ENCODE measurements at places on chromosomes 4 and X.
A peak's percentile ranks its signal among the peaks of the same experiment; 100 is the strongest.

DNA sequence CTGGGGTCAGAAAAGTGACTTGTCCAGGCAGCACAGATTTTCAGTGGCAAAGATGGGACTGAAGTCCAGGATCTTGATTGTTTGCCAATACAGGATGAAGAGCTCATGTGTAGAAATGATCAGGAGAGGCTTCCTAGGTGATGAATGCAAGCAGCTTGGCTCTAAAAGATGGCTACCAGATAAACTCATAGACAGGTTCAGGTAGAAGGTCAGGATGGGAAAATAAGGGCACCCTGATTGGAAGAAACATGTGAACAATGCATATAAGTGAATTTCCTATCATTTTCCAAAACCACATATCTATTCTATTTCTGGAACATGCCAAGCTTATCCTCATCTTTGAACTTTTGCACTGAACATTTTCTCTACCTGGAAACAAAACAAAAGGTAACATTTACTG is 87.7 kb downstream of the FAM13A start:
- DNase-seq, result no peak

DNA sequence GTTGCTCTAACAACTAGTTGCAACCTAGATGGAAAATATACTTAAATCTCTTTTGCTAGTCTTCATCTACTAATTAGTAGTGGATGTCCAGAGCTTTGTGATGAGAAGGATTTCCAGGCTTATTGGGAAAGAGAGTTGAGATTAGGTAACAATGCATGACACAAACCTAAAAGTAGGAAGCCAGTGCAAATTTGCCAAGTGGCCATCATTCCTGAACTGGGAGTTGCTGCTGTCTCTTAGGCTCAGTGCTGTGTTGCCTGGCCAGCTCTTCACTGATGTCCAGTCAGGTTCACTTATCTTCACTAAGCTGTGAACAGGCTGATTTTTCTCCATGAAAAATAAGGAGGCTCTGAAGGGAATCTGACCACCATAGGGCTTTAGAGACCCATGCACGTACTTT is 105.6 kb upstream of the AMOT start:
- no peak for DNase-seq

GRCh38 chrX:9816084-9816700 is 30.0 kb downstream of the SHROOM2 start:
- DNase-seq, result no peak

DNA sequence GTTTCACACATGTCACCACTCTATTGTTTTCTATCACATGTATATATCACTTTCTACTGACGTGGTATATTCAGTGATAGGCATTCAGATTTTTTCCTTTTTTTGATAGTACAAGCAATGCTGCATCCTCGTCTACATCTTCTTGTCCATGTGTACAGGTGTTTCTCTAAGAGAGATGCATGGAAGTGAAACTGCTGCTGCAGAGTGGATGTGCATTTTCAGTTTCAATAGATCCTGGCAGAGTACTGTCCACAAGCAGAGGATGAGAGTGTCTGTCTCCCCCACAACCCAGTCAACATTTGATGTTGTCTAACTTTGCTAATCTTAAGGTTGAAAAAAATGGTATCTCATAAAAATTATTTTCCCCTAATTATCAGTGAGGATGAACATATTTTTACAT is 194.0 kb upstream of the CASK start:
- DNase-seq, result no peak

- DNase-seq, result no peak
Measured at GRCh38 chr4:78611215-78611558, 59.6 kb downstream of the ANXA3 start.

GRCh38 chr4:15794426-15794825 is 16.3 kb downstream of the CD38 start:
- DNase-seq, result no peak

DNA sequence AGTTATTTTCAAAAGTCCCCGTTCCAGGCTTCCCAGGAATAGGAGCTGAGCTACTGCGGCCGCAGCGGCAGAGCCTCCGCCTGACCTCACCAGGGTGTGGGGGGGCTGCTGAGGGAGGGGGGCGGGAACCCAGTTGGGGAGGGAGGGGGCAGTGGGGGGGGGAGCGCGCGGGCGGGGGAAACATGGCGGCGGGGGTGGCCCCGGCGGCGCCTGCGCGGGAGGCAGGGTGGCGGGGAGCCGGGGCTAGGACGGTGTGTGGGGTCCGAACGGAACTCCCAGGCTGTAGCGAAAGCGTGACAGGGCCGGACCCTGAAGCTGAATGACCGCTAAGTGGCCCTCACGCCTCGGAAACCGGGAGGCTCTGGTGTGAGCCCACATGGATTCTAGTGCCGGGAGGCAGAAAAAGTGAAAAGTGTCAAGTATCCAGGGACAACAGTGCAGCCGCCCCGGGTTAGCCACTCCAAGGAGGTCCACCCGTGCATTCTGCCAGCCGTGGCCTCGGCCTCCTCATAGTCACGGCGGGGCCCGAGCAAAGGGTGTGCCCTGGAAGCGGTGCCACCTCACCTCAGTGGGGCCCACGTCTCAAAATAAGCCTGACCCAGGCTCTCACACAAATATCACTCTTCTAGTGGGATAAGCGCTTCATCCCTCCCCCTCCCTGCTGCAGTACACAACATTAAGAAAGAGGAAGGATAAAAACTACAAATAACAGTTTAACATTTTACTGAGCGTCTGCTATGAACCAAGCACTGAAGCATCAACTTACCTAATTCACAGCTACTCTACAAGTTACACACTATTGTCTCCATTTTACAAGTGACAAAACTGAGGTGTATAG is at the start of gene KLHL13:
Gene KLHL13 (minus strand): TSS at position 98 of the 838 bp plus-strand sequence. CDS start 88,337 bp downstream, outside the sequence.
- DNase-seq, result no peak

GRCh38 chrX:122135070-122135469 is 1049.0 kb upstream of the GRIA3 start:
- no peak for DNase-seq

- no peak for DNase-seq
Measured at GRCh38 chrX:46755671-46756070, 3.2 kb downstream of the SLC9A7 start.

GRCh38 chr4:151922306-151922705 is 161.5 kb upstream of the GATB start:
- no peak for DNase-seq

- DNase-seq, result peak; percentile 55
Measured at GRCh38 chr4:183971929-183972490, 66.9 kb downstream of the STOX2 start.

DNA sequence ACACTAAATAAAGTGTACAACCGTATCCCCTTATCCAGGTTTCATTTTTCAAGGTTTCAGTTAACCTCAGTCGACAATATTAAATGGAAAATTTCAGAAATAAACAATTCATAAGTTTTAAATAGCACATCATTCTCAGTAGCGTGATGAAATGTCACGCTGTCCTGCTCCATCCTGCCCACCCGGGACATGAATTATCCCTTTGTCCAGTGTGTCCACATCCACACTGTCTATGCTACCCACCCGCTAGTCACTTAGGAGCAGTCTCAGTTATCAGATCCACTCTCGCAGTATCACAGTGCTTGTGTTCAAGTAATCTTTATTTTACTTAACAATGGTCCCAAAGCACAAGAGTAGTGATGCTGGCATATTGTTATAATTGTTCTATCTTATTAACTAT is 54.7 kb downstream of the FRYL start:
- DNase-seq, result no peak

GRCh38 chr4:53782458-53782845 is 191.2 kb upstream of the LNX1 start:
- no peak for DNase-seq

GRCh38 chr4:82508806-82509428 is 52.9 kb downstream of the TMEM150C start:
- DNase-seq, result no peak

GRCh38 chr4:142516686-142517526 is 329.2 kb downstream of the INPP4B start:
- no peak for DNase-seq

GRCh38 chr4:161538941-161539340 is 624.9 kb downstream of the FSTL5 start:
- no peak for DNase-seq

- DNase-seq, result peak; percentile 27
Measured at GRCh38 chrX:40734971-40735324, 394 bp downstream of the MED14 start.

DNA sequence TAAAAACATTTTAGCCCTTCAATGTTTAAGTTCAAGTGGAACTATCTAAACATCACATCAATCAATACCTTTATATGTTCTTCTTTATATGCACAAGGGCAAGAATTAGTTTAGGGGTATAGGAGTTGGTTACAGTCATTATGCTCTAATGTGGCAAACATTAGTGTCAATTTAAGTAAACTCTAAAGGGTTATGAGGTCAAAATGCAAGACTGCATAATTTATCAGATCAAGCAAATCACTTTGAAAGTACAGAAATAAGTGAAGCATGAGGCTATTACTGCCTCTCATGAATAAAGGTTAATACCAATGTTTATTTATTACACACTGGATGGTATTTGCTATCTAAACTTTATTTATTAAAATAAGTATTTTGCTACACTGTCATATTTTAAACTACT is 59.7 kb downstream of the MAB21L2 start:
- no peak for DNase-seq

DNA sequence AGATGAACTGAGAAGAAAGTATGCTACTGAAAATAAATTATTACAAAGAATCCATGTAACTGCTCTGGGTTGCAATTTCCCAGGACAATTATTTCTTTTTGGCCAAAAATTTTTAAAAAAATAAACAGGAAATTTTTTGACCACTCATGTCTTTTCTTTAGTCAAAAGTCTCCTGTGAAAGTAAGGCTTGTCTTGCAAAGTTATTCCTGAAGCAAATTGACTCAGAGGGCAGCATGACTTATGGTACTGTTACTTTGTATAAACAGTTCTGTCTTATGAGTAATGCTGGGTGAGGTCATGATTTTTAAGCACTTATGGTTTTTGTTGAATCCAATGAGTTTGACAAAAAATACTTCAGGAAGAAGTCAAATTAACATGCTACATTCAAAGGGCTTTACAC is 292.8 kb upstream of the ARSJ start:
- DNase-seq, result no peak

- DNase-seq, result no peak
Measured at GRCh38 chr4:38982361-38983095, 49.7 kb downstream of the TMEM156 start.

DNA sequence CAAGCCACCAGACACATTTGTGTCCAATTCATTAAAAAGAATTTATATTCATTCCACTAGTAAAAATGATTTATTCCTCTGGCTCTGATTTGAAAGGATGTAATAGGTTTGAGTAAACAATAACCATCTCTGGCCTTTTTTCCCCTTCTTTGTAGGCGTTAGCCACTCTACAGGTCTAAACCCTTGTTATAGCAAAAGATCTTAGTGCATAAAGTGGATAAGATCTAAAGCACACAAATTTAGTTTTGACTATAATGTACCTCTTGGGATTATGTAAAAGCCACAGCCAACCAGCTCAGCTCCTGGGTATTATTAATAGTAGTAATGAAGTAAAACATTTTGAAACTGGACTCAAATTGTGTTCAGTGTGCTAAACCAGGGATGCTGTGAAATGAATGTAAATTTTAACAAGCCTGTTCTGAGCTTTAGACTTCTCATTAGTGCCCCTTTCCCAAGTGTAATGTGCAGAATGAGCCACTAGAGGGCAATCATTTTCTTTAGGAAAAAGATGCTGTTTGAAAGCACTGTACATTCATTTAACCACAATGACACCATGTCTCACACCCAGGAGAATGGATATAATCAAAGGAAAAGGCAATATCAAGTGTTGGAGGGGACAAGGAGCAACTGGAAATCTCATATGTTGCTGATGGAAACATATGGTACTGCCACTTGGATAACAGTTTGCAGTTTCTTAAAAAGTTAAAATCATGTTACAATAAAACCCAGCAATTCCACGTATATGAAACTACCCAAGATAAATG is 69.7 kb downstream of the KLHL8 start:
- peak; percentile 52 for DNase-seq

DNA sequence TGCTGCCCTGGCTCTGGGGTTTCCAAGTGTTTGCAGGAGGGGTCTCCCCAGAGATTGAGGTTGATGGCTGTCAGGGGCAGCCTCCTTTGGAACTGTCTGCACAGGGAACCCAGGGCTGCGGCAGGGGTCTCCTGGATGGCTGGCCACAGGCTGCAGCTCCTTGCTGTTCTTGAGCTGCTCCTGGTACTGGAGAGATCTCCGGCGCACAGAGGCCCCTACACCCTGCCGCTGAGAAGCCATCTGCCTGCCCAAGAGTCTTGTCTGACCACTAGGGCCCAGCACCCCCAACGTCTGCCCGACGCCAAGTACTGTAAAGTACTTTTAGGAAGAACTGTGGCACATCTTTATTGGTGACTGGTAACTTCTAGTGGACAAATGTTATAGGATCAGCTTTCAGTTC is 13.5 kb downstream of the STIM2 start:
- DNase-seq, result no peak

- DNase-seq, result no peak
Measured at GRCh38 chrX:136450050-136450830, 37.5 kb upstream of the BRS3 start.

DNA sequence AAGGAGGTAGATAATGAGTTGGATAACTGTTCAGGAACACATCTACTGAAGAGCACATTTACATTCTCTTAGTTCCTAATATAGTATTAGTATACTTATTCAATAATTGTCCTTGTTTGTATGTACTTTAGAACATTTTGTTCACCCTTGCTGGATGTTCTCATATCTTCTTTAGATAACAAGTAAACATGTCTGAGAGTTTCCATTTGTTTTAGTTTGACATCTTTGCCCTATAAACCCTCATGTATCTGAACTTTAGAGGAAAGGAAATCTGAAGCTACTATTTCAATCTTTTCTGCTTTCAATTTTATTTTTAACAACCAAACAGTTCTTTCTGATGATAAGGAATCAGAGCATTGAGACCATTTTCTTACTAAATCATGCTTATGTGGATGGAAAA is 518.6 kb downstream of the RPA4 start:
- DNase-seq, result no peak

DNA sequence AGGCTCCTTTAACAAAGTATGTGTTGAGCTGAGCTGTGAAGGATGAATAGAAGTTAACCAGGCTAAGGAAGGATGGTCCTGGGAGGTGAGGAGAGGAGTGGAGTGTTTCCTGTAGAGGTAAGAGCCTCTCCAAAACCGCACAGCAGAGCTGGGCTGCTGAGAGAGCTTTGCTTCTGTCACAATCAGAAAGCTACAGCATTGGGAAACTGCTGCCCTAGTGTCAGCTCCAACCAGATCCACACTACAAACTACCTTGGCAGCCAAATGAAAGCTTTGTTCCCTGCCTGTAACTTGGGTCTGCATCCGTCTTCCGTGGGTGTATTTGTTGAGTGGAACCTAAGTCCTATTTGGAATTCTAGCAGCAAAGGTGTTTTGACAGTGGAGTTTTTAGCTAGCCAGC is 91.8 kb downstream of the REPS2 start:
- DNase-seq, result no peak

GRCh38 chrX:110050901-110051300 is 48.0 kb downstream of the TMEM164 start:
- DNase-seq, result no peak
